T-helper 17 cell (primary cell): ENCODE measurements at places on chromosomes 16 and 17.

GRCh38 chr16:12054396-12054795, 77.9 kb downstream of the SNX29 start:
- DNase-seq: no peak

- no peak for DNase-seq
These were observed 74.0 kb downstream of the TANC2 start for GRCh38 chr17:63039899-63040602.

DNA sequence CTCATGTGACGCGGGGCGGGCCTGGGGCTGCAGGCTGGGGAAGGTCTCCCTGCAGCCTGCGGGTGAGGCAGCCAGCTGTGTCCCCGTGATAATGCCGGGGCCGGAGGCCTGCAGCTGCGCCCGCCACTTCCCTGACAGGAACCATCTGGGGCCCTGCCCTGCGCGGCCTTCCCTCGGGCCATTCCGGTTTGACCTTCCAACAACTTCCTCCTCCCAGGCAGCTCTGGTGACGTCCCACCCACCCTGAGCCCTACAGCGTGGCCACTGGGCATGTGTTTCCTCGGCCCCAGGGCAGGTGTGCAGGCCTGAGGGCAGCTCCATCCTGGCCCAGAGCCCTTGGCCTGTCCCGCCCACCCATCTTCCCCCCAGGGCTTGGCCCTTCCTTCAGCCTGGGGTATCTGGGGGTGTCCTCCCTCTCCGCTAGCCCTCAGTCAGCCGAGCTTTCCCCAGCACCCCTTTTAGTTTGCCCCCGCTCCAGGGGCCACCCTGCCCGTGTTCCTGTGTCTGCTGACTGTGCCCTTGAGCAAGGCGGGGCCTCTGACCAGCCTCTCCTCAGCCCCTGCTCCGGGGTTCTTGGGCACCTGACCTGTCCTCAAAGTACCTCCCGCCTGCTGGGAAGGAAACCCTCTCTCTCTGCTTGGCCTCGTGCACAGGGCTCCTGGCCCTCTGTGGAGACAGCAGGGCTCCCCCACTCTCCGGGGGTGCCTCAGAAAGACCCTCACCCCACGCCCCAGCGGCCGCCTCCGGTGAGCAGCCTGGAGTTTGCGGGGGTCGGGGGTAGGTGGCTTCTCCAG, at the start of gene CBFA2T3:
Gene CBFA2T3 (minus strand): TSS at position 190 of the 794 bp plus-strand sequence. CDS start 400 bp downstream, outside the sequence.
- DNase-seq: no peak

GRCh38 chr17:65529040-65529633, 32.3 kb downstream of the AXIN2 start:
- DNase-seq: no peak
